ENCODE measurements at places on chromosomes 3 and 15. TPM values are rescaled to one million over a fixed set of nuclear protein-coding genes. Genes with fewer than 3 reads are reported as not detected.

TIGIT gene
- total RNA-seq = 35.5 TPM

ATP8B4 gene
- 30.3 TPM for total RNA-seq

PPARG gene
- total RNA-seq = 1.0 TPM

ST3GAL6 gene
- total RNA-seq = 0.69 TPM

DNA sequence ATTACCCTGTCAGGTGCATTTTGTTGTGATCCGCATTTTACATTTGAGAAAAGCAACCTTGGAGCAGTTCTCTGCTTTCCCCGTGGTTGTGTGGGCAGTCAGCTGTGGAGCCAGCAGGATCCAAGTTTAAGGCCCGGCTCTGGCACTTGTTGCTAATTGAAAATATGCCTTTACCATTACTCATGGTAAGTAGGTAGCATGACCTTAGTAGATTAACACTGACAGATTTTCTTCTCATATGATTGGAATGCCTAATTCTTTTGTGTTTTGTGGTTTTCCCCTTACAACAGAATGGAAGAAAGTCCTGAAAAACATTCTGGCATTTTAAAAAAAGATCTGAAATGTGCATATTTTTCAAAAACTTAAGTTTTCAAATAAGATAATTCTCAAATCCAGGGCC is 246.5 kb upstream of the LRRN1 start:
- no peak overlapping the region for H3K4me3 ChIP-seq
- H3K4me1 ChIP-seq = no peaks in the 10 kb centered on the region
- DNase-seq = no peak
- no peaks in the 10 kb centered on the region for H3K36me3 ChIP-seq
- peaks cover 2% of the 10 kb centered on the region for H3K27me3 ChIP-seq

- no peak for DNase-seq
- H3K36me3 ChIP-seq = no peaks in the 10 kb centered on the region
- peak overlapping the region; percentile 26 for H3K4me3 ChIP-seq
- H3K4me1 ChIP-seq = peaks cover 32% of the 10 kb centered on the region
- peak overlapping the region; percentile 50 for H3K27ac ChIP-seq
- no peaks in the 10 kb centered on the region for H3K27me3 ChIP-seq
Measured at GRCh38 chr3:59426821-59427565, 377.2 kb upstream of the CFAP20DC start.

DNA sequence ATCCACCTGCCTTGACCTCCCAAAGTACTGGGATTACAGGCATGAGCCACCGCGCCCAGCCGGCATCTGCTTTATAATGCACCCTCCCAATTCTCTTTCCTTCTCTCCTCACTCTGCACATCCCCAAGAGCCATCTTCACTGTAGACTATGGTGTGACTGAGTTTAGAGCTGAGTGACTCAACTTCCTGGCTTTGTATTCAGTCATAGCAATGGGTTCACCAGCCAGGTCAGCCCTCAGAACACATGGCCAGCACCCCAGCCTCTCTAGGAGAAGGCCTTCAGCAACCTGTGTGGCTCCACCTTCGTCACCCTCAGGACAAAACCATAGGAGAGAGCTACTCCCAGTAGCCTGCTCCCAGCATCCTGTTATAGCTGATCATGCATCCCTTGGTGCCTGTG is 33.0 kb downstream of the ARID3B start:
- DNase-seq = no peak
- no peak overlapping the region for H3K4me3 ChIP-seq
- peaks cover 33% of the 10 kb centered on the region for H3K36me3 ChIP-seq
- peaks cover 12% of the 10 kb centered on the region for H3K4me1 ChIP-seq

- H3K4me1 ChIP-seq = no peaks in the 10 kb centered on the region
- no peak for DNase-seq
- no peaks in the 10 kb centered on the region for H3K36me3 ChIP-seq
- H3K4me3 ChIP-seq = no peak overlapping the region
Measured at GRCh38 chr3:115822579-115822978, 199.3 kb downstream of the GAP43 start.

- H3K4me3 ChIP-seq = no peak overlapping the region
- H3K27ac ChIP-seq = no peak overlapping the region
- no peaks in the 10 kb centered on the region for H3K4me1 ChIP-seq
- no peaks in the 10 kb centered on the region for H3K36me3 ChIP-seq
- DNase-seq = no peak
Measured at GRCh38 chr3:69504232-69504631, 118.3 kb upstream of the FRMD4B start.

GRCh38 chr3:195766671-195767070 is 45.1 kb downstream of the MUC4 start:
- H3K27ac ChIP-seq = no peak overlapping the region
- H3K36me3 ChIP-seq = no peaks in the 10 kb centered on the region
- peaks cover 2% of the 10 kb centered on the region for H3K4me1 ChIP-seq
- peaks cover 6% of the 10 kb centered on the region for H3K27me3 ChIP-seq

DNA sequence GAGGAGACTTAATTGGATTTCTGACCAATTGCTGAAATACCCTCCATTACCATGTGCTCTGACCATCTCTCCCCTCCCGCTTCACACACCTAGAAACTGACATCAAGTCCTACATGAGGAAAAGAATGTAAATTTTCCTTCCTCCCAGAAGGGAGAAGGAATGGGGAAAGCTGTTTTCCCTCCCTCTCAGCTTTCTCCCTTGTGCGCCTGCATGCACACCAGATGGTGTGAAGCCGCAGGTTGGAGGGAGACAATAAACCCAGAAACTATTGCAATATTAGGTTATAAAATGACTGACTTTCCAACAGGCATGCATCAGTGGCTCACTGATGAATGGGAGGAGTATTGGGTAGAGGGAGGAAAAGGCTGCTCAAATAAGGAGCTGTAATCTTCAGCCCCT is 50.9 kb downstream of the MB21D2 start:
- no peak overlapping the region for H3K4me3 ChIP-seq
- peaks cover under 1% of the 10 kb centered on the region for H3K36me3 ChIP-seq
- DNase-seq = no peak
- H3K4me1 ChIP-seq = peaks cover 17% of the 10 kb centered on the region
- H3K27ac ChIP-seq = no peak overlapping the region

DNA sequence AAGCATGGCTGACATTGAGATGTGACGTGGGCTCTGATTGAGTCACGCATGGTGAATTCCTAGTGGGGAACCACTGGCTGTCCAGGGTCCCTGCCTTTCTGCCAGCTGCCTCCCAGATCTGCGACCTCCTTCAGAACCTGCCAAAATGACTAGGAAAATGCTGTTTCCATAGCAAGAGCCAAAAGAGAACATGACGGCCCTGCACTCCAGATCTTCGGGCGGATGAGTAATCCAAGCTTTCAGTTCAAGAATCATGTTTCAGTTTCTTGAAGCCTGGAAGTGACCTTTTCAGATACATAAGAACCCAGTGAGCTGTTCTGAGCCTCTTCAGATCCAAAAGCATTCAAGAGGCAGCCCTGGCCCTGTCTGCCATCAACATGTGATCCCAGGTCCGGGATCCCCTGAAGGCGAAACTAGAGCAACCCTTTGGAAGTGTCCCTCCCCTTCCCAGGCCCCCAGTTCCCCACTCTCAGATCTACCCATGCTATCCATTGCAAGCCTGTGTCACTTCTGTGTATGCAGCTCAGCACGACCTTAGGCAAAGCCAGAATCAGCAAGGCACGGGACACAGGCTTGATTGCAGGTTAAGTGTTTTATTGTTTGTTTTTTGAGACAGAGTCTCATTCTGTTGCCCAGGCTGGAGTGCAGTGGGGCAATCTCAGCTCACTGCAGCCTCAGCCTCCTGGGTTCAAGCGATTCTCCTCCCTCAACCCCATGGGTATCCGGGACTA is 19.7 kb downstream of the ANKRD63 start:
- no peaks in the 10 kb centered on the region for H3K36me3 ChIP-seq
- DNase-seq = no peak
- peaks cover 13% of the 10 kb centered on the region for H3K27me3 ChIP-seq
- H3K27ac ChIP-seq = no peak overlapping the region

DNA sequence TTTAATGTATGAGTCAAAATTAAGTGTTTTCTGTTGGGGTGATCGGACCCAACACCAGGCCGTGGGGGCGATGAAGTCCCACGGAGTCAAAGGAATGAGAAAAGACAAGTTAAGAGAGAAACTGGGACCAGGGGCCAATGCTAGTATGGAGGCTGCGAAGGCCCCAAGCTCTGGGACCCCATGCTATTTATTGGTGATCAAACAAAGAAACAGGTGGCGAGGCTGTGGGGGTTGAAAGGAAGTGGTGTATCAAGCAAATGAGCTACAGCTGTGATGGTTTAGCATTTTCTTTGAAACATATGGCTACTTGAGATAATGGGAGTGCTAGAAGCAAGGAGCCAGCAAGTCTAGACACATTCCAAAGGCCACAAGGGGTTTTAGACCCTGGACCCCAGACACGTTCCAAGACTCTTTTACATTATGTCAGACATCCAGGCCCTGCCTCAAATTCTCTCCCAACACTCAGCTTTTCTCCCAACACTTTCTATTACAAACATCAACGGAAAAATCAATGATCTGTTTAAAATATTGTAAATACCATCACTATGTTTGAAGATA is 56.0 kb upstream of the SNRPN start:
- no peaks in the 10 kb centered on the region for H3K36me3 ChIP-seq
- no peak for DNase-seq
- no peak overlapping the region for H3K27ac ChIP-seq
- H3K4me1 ChIP-seq = no peaks in the 10 kb centered on the region

All from activated naive CD8-positive, alpha-beta T cell treated with anti-CD3 and anti-CD28 coated beads, Interleukin-2, amount 10 ng/mL, durations not matched to agents 7 days and 5 days (primary cell).